ENCODE measurements at places on chromosomes 4 and X. TPM values are rescaled to one million over a fixed set of nuclear protein-coding genes. Genes with fewer than 3 reads are reported as not detected.

DNA sequence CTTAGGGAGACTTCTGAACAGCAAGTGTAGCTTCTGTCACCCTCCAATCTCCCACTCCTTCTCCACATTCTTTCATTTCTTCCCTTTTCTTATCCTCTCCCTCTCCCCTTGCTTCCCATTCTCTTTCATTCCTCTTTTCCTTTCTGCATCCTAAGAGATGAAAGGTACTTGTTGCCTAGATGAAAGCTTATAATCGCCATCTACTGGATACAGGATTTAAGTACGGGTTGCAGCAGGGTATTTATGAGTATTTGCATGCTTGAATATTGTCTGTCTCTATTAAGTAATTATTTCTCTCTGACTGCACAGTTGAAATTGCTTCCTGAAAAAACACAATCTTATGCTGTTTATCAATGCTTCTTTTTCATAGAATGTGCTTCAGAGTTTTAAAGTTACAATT, 174.0 kb upstream of the TENT5D start:
- DNase-seq = no peak

DNA sequence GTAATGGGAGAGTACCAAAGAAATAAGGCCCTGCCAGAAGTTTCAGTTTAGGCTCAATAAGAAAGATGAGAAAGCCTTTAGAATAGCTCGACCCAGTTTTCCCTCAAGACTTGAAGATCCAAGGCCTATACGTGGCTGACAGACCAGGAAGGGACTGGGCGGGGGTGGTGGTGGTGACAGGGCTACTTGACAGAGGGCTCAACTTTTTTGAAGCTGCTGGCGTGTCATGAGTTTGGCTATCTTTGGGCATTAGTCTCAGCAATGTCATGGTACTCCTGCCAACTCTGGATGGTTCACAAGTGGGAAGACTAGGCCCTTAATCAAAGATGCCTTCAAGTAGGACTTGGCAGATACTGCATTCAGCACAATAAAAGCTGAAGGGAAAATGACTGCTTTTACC, 100.1 kb upstream of the SCML1 start:
- DNase-seq = no peak

DNA sequence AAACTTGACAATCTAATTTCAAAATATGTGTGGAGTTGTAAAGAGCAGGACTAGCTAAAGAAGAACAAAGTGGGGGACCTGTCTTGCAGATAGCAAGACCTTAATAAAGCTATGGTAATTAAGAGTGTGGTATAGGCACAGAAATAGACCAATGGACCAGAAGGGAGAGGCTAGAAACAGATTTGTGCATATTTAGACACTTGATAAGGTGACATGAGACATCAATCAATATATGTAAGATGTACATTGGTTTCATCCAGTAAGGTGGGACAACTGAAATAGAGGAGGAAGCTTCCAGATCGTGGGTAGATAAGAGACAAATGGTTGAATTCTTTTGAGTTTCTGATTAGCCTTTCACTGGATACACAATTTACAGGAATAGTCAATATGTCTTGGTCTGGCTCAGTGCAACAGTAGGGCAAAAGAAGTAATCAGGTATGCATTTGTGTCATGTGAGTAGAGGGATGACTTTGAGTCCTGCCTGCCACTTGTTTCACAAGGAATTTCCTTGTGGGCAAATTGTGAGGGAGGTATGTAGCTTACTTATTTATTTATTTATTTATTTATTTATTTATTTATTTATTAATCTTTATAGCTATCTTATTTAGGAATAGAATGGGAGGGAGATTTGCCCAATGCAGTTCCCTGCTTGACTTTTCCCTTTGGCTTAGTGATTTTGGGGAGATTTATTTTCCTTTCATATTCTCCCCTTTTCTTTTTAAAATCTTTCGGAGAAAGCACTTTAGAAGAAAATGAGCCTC, 7.2 kb upstream of the MPP1 start:
- DNase-seq = no peak

GRCh38 chr4:90112715-90113114, 14.5 kb upstream of the CCSER1 start:
- no peak for DNase-seq

DNA sequence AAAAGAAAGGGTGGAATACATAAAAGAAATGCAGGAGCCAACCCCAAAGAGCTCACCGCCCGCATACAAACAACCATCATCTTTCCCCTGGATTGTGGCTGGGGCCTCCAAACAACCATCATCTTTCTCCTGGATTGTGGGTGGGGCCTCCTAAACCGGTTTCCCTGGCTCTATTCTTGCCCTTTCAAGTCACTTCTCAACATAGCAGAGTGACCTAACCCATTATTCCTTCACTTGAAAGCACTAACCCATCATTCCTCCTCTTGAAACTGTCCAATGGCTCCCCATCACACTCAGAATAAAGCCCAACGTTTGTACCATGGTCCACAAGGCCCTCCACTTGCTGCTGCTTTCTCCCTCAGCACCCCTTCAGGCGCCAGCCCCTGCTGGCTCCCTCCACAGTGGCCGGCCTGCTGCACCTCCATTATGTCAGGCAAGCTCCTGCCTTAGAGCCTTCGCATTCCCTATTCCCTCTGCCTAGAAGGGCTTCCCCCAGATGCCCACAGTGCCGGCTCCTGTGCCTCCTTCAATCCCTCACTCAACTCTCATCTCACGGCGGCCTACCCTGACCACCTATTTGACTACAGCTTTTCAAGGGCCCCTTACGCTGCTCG, 24.1 kb downstream of the SMIM43 start:
- DNase-seq = no peak

GRCh38 chrX:51894697-51895336, 1.4 kb downstream of the MAGED1 start:
- peak; percentile 44 for DNase-seq

- DNase-seq = no peak
These were observed 70.2 kb downstream of the TBL1X start for GRCh38 chrX:9535101-9535500.

Gene SPANXD
- total RNA-seq = not detected

Gene TRIM60
- not detected for total RNA-seq

Measured in kidney (tissue), 22 donors.